CD4-positive, alpha-beta T cell treated with Interleukin-15 for 4 hours (primary cell): ENCODE measurements at places on chromosomes 2 and 18.

- DNase-seq = no peak
These were observed 21.6 kb upstream of the DSC3 start for GRCh38 chr18:31064130-31064529.

GRCh38 chr18:58067601-58068000 lies 23.6 kb downstream of the NEDD4L start:
- DNase-seq = no peak

GRCh38 chr2:107627164-107627563 lies 199.5 kb upstream of the RGPD4 start:
- DNase-seq = no peak

DNA sequence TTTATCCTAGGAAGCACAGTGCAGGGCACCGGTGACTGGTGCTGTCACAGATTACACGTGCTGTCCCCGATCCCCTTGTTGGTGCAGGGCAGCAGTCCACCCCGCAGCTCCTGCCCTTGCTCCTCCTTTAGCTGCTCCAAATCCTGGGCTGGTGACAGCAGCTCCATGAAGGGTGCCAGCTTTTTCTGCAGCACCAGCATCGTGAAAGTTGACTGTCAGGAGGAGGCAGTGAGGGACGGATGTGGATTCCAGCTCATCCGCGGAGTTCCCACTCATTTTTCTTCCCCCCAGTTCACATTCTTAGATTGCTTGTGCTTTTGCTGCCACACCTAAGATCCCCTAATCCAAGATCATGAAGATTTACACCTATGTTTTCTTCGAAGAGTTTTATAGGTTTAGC lies 67.5 kb downstream of the ONECUT2 start:
- no peak for DNase-seq

DNA sequence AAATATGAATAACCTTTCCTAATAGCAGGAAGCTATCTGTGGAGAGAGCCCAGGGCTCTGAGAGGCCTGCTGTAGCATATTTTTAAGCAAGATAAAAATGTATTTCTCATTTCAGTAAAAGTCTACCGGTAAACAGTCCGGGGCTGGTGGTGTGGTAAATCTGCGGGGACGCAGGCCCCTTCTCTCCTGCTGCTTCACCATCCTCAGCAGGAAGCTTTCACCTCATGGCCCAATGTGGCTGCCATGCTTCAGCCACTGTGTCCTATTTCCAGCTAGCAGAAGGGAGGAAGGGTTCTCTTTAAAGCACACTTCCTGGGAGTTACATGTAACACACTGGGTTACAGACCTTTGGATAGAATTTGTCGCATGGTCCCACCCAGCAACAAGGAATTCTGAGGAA lies 79.5 kb upstream of the ODC1 start:
- no peak for DNase-seq

GRCh38 chr2:42874949-42875801 lies 82.8 kb upstream of the HAAO start:
- DNase-seq = no peak

DNA sequence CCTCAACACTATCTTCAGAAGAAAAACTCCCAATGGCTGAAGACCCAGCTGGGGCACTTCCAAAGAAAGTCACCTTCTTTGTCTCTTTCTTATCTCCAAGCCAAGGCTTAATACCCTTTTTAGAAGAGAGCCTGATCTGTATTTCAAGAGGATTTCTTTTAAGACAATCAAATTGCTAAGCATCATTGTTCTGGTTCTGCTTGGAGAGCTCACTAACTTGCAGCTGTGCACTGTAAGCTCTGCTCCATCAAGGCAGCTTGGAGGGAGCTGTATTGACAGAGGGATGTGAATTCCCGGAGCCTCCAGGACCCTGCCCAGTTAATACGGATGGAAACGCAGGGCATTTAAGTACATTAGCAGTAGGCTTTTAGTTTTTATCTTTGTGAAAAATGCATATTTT lies 253.1 kb downstream of the TDRD15 start:
- no peak for DNase-seq

DNA sequence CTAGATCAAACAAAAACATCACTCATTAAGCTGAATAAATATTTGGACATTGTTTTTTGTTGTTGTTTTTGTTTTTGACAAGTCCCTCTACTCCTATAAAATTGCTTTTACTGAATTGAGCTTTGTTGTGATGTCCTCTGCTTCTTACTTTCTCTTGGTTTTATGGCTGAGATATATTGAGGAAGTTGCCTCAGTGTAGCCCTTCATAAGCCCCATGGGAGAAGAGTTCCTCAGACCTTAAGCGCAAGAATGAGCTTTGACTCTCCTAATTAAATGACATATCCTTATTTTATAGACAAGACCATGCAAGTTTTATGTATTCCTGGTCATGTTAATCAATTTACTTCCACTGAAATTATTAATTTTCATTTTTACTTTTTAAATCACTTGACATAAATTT lies 54.9 kb downstream of the CERKL start:
- no peak for DNase-seq

DNA sequence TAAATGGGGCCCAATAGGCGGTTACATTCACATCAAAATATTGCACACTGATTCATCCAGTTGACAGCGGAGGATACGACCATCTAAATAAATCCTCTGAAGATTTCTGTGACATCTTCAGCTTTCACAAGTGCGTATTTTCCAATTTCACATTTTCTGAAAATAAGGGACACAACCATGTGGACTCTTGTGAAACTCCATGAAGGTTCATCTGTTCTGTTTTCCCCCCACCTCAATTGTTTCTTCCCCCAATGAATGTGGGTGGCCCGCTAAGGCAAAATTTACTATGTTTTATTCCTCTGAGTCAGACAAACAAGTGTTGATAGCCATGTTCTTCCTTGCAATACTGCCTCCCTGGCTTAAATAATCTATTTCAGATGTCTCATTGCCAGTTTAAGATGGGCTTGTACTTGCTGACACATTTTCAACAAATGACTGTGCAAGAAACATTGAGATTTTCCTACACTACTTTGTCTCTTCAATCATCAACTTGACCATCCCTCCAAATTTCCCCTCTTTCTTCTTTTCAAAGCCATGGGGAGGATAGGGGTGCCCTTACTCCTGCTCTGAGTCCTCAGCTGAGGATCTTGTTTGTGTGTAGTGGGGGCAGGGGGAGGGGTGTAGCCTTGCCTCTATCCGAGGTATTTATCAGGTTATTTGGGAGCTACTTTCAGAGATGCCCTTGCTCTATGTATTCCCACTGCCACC lies 78.2 kb downstream of the BCL11A start:
- no peak for DNase-seq

DNA sequence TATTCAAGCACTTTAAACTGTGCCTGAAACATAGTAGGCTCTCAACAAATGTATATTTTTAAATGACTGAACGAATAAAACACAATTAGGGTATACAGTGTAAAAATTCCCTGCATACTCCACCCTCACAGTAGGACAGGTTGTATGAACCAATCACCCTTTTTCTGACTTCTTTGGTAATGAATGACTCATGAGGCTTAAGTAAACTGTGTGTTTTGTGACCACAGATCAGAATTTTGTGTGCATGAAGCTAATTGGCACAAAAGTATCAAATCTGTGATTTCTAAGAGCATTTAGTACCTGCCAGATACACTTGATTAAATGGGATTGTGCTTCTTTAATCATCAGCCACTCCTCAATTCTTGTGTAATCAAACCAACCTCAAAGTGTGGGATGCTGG lies 109.9 kb upstream of the MAP4K3 start:
- no peak for DNase-seq
